ENCODE measurements at places on chromosomes 7 and 10.

DNA sequence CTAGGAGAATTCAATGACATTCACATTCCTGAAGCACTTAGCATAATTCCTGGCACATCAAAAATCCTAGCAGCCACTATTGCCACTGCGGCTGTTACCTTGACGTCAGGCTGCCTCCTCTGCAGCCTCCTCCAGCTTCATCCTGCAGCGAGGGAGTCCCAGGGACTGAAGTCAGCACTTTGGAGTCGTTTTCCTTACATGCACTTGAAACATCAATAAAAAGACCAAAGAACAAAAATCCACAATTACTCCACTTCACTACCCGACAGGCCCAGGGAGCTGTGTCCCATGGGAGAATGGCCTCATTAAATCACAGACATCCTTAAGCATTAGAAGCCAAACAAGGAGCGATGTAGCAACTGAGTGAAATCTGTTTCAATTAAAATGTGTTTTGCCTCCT lies 48.6 kb upstream of the NANOS1 start:
- DNase-seq: no peak

- DNase-seq: no peak
Measured at GRCh38 chr7:138465046-138465445, 5.0 kb downstream of the TRIM24 start.

- no peak for DNase-seq
Measured at GRCh38 chr7:502296-502695, 17.4 kb downstream of the PDGFA start.

GRCh38 chr10:112835217-112835715 lies 114.8 kb upstream of the TCF7L2 start:
- no peak for DNase-seq

DNA sequence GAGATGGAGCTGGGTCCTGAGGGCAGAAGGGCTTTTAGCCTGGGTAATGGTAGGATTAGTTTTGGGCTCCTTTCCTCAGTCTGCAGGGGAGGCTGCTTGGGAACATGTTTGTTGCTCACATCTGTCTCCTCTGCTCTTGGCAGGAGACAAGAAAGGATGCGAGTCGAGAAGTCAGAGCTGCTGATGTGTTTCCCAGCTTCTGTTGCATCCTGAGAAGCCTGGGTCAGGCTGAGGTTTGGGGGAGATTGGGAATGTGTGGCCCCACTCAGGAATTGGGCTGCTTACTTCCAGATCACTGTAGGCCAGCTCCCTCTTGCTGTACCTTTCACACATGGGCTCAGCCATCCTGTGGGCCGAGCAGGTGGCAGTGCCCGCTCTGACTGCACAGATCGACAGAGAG lies 79.2 kb downstream of the CCNY start:
- DNase-seq: no peak

DNA sequence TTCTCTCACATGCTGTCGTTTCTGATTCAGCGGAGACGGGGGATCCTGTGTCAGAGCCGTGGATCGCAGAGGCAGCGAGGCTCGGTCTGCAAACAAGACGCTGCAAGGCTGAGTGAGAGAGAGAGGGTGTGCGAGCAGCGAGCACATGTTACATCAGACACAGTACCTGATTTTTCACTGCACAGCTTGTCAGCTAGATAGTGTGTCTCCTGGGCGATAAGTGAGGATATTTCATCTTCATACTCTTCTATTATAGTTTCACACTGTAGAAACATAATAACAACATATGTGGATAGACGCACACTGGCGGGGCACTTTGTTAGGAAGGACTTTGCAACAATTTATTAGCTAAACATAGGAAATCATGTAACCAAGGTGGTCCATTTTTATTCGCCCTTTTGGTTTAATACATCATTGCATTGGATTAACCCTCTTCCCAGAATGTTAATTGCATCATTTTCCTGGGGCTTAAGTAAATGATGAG lies 39.5 kb downstream of the CNPY1 start:
- DNase-seq: no peak
